Karpas-422 (cell line): ENCODE measurements at places on chromosomes 7 and 10. TPM values are rescaled to one million over a fixed set of nuclear protein-coding genes. Genes with fewer than 3 reads are reported as not detected.

The TLL2 gene
- not detected in 2 replicates for total RNA-seq

The OPN4 gene
- not detected in 2 replicates for total RNA-seq

DNA sequence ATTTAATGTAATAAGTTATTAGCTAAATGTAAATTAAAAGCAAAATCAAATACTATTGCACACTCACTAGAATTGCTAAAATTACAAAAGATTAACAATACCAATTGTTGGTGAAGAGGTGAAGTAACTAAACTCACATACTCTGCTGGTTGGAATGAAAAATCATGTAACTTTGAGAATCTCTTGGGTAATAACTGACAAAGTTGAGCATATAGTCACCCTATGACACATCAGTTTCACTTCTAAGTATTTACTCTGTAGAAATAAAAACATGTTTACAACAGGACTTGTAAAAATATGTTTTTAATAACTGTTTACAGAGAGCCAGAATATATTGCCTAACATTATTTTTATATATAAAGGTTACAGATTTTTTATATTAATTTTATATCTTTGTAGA lies 33.6 kb downstream of the CNTNAP2 start:
- no peak for DNase-seq

- DNase-seq = no peak
Observed at GRCh38 chr7:16428182-16428581, 6.8 kb upstream of the CRPPA start.

The WDFY4 gene
- 144 and 181 TPM in 2 replicates for total RNA-seq

The PNLIPRP2 gene
- not detected in 2 replicates for total RNA-seq

DNA sequence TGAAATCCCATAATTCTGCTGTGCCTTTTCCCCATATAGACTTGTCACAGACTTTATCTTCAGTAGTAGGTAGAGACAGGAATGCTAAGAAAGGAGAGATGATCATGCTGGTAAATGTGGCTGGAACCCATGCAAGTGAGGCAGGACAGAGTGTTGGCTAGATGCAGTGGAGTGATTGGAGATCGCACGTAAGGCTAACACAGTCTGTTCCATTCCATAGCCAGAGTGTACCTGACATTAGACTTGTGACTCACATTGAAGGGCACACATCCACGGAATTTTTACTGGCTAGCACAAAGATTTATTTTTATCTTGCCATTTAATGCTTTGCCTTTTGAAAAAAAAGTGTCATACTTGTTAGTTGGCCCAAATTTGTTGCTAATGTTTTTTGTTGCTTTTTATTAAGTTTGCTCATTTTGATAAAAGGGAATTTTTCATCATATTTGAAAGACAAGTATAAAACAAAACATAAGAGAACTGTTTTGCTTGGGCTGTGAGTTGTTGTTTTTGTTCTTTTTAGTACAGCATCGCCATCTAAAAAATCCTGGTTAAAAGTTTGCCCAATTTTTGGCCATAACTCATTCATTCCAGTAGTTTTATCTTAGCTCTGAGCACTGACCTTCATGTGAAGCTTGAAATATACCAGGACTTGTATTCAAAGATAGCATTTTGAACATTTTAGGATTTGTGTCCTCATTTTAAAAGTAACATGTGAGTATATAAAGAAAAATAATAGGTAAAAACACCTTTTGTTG lies 81.0 kb downstream of the CPED1 start:
- no peak for DNase-seq

The MYO1G gene
- 62.4 and 130 TPM in 2 replicates for total RNA-seq
